ENCODE measurements at places on chromosomes 4 and X.

- DNase-seq, result no peak
Measured at GRCh38 chr4:58981828-58982227, 1871.6 kb upstream of the IGFBP7 start.

- DNase-seq, result peak; percentile 29
Measured at GRCh38 chrX:151974336-151975227, at the start of gene GABRE. TSS of gene GABRE (minus strand) at chrX:151974676. CDS start at chrX:151974625, 51 bp downstream.

DNA sequence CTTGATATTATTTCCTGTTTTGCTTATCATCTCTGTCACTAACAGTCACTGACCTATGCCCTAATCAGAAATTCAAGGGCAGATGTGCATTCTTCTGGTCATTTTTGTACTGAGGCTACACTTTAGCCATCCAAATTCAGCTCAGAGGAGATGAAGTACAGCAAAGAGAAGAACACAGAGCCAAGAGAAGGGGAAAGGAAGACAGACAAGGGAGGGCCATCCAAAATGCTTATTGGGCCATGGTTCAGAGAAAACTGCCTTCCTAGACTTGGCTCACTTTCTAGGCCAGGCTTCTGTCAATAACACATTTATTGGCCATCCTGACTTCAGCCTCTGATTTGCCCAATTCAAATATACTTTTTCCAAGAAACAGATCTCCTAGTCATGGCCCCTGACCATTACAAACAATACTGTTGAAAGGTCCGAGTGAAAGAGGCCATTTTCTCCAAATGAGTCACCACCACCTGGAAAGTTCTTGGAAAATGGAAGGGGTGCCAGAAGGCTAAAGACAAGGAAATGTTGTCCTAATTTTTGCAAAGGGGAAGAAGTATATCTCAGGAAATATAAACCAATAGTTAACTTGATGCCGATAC is 56.4 kb downstream of the DCX start:
- DNase-seq, result no peak

- DNase-seq, result no peak
Measured at GRCh38 chrX:12138361-12139313, at the start of gene FRMPD4. TSS of gene FRMPD4 (plus strand) at chrX:12138473. CDS start at chrX:12138972, 499 bp downstream.

DNA sequence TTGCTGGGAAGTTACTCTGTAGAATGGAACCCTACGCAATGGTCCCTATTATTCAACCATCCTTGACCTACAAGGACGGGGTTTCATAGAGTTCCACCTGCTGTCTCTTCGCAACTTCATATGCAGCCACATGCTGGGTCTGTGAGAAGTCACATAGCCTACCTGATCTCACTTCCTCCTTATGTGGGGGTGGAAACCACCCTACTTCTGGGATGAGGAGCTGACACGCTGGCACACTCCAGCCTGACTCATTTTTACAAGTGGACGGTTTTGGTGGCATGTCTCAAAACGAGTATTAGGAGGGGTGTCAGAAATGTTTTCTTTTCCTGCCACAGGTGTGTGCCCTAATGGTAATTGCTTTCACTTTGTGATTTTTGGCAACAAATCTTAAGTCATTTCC is 36.8 kb upstream of the ARSD start:
- DNase-seq, result no peak

DNA sequence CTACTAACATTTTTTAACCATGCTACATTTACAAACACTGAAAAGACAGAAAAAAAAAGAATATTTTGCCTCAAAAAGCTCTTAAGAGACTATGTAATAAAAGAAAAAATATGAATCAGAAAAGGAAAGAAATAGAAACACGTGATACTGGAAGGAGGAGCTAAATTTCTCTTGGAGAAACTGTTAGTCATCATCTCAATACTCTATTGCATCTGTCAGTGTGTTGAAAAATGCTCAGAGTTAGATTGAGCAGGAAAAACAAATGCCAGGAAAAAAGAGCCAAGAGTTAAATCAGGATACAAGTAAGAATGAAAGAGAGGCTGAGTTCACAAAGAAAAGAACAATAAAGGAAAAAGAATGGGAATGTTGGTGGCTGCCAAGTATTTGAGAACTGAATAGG is 2.6 kb downstream of the RAB28 start:
- no peak for DNase-seq

DNA sequence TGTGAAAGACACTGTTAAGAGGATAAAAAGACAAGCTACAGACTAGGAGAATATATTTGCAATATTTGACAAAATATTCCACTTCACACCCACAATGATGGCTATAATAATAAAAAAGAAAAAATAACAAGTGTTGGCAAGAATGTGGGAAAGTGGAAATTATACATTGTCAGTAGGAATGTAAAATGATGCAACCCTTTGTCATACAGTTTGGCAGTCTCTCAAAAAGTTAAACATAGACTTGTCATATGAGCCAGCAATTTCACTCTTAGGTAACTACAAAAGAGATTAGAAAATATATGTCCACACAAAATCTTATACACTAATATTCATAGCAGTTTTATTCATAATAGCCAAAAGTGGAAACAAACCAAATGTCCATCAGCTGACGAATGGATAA is 5.2 kb upstream of the RADX start:
- DNase-seq, result no peak

DNA sequence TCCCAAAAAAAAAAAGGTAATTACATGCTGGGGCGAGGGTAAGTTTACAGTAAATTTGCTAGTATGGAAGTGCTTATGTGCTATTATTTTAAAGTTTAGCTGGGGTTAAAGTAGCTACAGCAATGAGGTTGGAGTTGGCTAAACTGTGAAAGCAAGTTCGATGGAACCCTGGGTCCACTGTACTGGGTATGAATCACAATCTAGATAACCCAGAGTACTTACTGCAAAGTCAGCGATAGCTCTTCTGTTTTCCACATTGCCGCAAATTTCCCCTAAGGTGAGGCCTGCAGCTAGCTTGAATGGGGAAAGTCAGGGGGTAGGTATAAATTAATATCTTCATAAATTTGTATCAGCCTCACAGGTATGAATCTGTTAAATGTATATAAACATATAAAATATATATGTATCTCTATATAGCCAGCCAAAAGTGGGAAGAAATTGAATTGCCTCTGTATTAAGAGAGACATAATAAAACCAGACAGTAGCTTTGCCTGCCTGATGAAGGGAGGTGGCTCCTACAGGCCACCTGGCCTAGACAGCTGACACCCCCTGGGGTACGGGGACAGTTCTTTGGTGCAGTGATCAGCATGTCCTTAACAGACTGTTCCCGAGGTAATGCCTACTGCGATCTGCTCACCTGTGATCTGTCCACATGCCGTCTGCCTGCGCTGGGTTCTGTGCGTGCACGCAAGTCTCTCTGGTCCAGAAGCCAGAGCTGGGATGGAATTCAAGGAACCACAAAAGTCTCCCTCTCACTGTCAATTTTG is 30.6 kb downstream of the CLRN2 start:
- no peak for DNase-seq

- no peak for DNase-seq
Measured at GRCh38 chr4:73152893-73153292, 83.4 kb upstream of the COX18 start.

DNA sequence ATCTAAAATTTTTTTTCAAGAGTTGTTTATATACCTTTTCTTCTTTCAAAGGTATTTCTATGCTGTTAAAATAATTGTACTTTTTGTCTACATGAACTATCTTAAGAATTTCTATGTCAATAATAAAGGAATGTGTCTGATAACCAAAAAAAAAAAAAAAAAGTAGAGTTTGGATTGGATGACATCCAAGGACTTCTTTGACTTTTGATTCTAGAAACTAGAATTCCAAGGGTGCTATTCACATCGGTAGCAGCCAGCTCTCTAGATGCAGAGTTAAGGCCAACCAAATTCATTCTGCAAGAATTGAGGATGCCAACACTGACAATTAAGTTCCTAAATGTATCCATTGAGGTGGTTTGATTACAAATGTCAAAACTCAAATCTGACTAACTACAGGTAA is 42.0 kb upstream of the PRKG2 start:
- DNase-seq, result no peak

- DNase-seq, result no peak
Measured at GRCh38 chr4:119632216-119632615, 3.6 kb upstream of the PDE5A start.

- DNase-seq, result no peak
Measured at GRCh38 chrX:19866626-19867410, 20.6 kb downstream of the SH3KBP1 start.
